DMS53 (cell line): ENCODE measurements at places on chromosomes 4 and X.

DNA sequence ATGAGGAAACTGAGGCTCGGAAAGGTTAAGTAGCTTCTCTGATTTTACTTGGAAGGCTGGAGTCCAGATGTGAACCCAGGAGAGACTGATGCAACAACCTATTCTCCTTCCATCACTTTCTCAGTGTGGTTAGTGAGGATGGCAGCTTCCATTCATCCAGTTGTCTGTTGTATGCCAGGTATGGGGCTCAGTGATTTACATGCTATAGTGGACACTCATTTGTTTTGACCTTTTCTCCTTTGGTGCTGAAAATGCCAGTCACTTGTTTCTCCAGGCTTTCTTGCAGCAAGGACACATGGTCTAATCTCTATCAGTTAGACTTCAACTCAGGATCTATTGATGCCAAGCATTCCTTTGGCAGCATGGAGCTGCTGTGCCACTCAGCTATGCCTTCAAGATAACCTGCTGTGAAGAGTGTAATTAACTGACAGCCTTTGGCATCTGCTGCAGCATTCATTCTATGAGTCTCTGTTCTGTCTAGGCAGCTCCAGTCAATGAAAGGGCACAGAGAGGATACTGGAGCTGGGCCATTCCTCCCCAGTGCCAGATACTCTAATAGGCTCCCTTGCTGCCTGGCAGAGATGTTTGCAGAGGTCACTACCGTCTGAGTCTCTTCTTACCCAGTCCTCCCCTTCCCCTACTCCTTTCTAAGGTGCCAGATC lies 11.0 kb upstream of the CWH43 start:
- DNase-seq, result no peak

DNA sequence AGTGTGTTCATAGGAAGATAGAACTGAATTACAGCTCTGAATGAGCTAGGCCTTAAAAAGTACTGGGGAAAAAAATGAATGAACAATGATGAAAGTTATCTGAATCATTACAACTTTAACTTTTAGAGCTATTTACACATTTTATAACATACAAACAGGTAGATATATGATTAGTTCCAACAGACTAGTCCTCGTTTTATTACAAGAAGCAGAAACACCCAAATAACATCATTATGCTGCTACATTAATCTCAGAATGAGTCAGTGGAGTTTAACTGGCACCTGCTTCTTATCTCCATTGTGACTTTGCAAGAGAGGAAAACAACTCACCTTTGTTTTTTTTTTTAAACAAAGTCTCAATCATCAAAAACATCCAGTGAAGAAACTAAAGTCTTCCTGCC lies 15.2 kb downstream of the ATP8A1 start:
- no peak for DNase-seq

DNA sequence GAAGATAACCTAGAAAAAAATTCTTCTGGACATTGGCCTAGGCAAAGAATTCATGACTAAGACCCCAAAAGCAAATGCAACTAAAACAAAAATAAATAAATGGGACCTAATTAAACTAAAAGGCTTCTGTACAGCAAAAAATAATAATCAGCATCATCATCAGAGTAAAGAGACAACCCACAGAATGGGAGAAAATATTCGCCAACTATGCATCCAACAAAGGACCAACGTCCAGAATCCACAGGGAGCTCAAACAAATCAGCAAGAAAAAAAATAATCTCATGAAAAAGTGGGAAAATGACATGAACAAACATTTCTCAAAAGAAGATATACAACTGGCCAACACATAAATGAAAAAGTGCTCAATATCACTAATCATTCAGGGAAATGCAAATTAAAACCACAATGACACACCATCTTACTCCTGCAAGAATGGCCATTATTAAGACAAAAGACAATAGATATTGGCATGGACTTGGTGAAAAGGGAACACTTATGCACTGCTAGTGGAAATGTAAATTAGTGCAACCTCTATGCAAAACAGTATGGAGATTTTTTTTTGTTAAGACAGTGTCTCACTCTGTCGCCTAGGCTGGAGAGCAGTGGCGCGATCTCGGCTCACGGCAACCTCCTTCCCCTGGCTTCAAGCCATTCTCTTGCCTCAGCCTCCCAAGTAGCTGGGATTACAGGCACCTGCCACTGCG lies 29.9 kb downstream of the ELF2 start:
- no peak for DNase-seq

DNA sequence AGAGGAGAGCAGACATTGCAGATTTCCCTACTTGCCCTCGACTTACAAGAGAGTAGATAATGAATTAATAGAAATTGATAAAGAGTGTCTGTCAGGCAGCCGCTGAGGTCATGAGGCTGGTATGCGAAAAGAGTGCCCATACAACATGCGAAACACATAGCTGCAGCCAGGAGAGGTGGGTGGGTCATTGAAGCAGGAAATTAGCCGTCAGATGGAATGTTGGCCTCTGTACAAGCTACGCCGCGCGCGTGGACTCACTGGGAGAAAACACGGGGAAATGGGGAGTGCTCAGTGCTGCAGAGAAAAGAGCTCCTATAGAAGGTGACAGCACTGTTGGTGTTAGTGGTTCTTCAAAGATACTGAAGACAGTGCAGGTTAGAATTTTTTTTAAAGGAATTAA lies 125.1 kb downstream of the RAPGEF2 start:
- DNase-seq, result no peak
